ENCODE measurements at places on chromosomes 12 and 14.
A peak's percentile ranks its signal among the peaks of the same experiment; 100 is the strongest.

DNA sequence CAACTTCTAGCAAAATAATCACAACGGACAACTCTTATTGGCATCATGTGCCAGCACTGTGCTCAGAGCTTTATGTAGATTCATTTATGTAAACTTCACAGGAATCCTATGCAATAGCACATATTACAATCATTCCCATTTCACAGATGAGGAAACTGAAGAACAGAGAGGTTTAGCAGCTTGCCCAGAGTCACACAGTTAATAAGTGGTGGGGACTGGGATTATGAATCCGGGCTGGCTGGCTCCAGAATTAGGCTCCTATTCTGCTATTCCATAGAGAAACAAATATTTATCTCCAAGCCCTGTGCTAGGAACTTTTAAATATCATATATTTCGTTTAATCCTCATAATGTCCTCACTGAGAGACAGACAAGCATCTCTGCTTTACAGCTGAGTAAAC, 52.4 kb upstream of the OAS1 start:
- no peak for DNase-seq

DNA sequence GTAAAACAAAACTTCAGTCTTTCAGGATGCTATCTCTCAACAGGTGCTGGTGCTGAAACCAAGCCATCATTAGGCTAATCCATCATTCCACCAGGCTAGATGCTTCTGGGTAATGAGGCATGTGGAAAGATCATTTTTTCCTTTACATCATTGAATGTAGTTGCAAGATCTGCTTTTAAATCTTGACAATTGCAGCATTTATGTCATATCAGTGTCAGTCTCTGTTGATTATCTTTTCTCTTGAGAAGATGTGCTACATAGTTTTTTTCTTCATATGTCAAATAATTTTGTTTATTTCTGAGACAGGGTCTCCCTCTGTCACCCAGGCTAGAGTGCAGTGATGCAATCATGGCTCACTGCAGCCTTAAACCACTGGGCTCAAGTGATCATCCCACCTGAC, 16.2 kb upstream of the EXD2 start:
- no peak for DNase-seq

- DNase-seq, result no peak
These were observed 7.2 kb upstream of the FOXN3 start for GRCh38 chr14:89424241-89424640.

DNA sequence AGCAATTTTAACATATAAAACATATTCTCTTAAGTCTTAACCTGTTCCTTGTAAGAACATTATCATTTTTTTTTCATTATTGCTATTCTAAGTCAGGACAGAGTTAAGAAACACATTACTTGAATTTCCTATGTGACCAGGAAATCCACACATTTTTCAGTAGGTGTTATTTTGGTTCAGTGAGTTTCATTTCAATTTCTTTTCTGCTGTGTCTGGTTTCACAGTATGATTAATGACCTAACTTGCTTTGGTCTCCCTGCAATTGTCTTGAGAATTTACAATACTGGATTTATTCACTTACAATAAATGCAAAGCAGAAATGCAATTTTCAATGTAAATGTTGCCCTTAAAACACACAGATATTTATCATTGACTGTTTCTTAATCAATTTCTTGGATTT, 396.9 kb upstream of the TMTC1 start:
- DNase-seq, result no peak

DNA sequence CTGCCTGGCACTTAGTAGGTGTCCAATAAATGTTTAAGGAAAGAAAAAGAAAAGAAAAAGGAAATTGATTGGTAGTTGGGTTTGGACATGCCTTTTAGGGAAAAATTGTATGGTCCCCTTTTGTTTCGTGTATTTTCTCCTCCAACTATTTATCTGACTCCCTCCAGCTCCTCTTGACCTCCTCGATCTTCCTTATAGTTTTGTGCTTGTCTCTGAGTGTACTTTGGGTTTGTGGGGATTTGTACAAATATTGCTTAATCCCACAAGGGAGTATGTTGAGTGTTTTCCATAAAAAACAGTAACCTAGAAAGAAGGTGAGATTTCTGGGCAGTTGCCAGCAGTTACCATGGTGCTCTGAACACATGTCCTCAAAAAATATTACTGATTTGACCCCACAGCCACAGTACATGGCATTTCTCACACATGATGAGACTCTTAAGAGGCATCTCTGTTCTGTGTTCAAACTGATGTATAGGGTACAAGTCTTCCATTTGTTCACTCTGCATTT, 15.7 kb downstream of the PLEKHG7 start:
- DNase-seq, result no peak

GRCh38 chr14:32468955-32469354, 139.9 kb downstream of the AKAP6 start:
- peak; percentile 36 for DNase-seq

GRCh38 chr12:45938566-45938965, 51.8 kb downstream of the SCAF11 start:
- DNase-seq, result no peak

DNA sequence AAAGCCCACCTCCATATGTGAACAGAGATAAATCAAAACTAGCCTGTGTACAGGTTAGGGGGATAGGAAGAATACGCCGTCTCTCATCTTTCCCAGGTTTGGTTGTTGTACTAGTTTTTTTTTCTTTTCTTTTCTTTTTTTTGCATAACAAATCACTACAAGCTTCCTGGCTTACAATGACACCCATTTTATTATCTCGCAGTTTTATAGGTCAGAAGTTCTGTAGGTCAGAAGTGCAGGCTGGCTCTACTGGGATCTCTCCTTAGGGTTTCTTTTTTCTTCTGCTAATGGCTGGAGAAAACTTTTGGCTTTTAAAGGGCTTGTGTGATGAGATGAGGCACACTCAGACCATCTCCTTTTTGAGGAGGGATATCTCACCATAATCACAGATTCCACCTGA, 25.7 kb upstream of the CRY1 start:
- DNase-seq, result no peak

- no peak for DNase-seq
These were observed 83.6 kb downstream of the KSR2 start for GRCh38 chr12:117885211-117885610.

DNA sequence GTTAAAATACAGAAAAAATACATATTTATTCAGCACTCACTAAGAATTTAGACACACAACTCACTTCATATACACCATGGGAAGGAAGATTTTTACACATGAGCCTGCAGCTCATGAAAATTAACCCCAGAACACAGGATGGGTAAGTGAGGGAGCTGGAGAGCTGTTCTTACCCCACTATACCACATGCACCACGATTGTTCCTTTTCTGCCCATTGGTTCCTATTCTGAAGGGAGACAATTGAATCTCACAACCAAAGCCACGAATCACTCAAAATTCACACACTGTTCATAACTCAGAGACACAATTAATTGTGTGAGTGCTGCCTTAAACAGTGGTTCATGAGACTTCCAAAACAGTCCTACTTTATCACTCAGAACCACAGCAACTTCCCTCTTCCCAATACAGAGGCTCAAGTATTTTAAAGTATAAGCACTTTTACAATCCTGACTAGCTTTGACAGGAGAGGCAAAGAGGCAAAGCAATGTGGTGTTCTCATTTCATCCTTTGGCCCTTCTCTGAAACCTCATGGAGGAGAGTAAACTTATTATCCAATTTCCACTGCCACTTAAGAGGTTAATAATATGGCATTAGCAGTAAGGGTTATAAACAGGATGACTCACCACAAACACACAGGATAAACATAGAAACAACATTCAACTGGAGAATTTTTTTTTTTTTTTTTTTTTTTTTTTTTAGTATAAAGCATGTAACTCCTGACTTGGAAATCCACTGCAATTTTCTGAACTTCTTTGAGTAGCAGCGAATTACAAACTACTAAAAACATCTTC, 59.5 kb downstream of the ITPR2 start:
- DNase-seq, result no peak

DNA sequence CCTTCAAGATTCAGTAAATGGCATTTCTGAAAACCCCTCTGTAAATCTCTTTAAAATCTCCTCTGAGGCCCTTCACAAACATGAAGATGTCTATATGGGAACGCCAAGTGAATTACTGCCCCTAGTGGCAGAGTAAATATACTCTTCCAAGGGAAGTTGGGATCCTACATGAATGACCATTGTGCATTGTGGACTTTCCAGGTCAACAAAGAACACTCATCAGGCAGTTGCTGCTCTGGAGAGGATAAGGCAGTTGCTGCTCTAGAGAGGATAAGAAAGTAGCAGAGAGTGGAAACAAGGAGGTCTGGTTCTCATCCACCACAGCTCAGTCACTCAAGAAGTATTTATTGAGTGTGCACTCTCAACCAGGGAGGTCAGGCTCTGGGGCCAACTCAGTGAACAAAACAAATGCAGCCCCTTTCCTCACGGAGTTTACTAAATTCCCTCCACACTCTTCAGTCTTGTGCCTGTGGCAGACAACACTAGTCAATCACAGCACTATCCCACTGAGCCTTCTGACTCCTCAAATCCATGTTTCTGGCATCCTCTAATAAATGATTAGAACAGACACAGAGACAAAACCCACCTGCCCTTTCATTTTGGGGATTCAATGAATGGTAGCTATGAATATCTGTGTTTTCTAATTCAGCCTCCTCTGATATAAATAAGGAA, 52.9 kb downstream of the SVOP start:
- DNase-seq, result no peak

DNA sequence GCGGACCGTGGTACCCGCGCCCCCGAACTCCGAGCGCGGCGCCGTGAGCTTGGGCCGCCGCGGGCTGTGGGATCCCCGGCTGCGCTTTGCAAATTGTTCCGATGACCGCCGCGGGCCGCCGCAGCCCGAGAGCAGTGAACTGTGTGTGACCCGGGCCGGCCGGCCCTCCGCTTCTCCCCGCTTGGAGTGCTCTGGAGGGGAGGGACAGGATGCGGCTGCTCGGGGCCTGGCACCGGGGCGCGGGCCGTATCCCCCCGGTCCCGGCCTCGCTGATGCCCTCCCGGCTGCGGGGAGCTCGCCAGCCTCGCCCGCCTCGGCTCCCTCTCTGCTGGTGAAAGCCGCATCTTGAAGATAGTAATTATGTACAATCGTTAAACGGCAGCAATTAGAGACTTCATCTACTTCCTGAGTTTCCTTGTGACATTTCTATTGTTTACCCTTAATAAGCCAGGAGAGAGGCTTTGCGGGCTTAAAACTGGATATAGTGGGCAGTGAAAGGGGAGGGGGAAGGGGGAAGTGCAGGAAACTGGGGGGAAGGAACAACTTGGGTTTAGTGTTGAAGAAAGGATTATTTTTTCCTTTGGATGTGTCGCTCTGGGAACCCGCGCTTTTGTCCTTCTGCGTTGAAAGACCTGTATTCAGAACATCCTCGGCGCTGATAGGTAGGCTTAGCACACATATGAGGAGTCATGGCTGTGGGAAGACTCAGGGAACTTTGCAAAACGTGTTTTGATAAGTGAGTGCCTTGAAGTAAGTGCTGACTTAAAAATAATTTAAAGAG, 1.2 kb downstream of the PELI2 start:
- DNase-seq, result no peak

DNA sequence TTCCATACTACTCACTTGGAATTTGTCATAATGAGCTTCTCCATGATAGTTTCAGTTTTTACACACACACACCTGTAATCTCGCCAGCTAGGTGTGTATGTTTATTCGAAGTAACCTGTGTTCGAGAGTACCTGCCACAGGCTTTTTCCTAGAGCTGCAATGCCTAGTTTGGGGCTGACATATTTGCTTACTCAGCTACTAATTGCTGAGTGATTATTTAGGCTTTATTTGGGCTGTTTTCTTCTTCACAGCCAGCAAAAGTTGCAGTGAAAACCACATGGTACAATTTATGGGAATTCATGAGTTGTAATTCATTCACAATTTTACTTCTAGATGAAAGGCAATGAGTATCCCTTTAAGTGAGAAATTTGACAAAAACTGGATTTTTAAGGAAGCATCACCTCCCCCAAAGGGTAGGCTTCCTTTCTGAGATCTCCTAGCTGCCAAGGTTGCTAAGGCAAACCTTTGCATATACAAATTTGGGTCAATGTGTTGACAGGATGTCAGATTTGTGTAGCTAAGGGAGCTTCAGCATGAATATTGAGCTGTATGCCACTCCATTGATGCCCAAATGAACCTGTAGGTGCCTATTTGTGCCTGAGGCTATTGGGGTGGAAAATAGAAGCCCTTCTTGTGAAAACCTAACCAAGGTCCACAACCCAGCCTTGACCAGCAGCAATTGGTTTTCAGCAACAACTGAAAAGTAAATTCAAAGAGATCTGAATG, 108.7 kb upstream of the OTX2 start:
- DNase-seq, result no peak

DNA sequence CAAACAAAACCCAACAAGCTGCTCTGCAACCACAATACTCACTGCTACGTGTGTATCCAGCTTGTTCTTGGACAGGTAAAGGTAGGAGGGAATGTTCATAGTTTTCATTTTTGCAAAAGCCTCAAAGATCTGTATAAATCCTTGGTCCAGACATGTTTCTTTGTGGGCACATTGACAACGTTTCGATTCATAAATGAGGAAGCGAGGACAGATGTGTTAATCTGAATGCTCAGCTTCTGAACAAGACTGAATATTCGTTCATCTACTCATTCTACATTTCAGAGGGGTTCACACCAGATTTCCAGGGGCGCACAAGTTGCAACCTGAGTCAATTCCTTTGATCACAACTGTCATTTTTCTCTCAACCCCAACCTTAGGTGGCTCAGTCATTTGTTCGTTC, 134.4 kb downstream of the LLPH start:
- DNase-seq, result no peak

DNA sequence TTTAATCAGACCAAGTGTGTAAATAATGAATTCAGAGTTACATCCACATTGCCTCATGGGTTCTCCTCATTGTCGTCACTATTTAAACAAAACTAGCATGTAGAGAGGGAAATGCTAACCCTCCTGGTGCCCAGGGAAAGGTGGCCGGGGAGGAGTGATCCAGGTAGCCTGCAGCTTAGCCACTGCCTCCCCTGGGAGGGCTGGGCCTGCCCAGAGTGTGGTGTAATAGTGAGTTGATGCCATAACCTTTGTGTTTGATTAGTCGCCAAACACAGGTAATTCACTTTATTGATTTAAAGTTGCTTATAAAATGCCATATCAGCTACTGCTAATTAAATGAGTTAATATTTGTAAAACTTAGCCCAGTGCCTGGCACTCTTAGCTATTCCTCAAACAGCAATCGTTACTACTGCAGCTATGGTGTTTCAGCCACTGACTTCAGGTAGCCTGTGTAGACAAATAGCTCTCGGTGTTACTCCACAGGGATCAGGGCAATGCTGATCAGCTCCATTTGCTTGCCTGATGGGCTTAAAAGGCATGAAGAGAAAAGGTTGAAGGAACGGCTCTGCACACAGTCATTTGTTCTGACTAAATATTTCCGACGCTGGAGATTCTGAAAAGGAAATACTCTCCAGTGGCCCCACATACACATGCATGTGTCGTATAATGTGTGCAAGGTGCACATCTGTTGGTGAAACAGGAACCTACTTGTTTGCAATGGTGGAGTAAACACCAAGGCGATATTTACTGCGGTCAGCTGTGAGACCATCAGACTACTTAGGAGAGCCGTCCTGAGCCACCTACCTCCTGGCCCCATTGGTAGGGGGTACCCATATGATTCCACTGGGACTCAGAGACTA, 45.7 kb upstream of the PRMT8 start:
- DNase-seq, result no peak

DNA sequence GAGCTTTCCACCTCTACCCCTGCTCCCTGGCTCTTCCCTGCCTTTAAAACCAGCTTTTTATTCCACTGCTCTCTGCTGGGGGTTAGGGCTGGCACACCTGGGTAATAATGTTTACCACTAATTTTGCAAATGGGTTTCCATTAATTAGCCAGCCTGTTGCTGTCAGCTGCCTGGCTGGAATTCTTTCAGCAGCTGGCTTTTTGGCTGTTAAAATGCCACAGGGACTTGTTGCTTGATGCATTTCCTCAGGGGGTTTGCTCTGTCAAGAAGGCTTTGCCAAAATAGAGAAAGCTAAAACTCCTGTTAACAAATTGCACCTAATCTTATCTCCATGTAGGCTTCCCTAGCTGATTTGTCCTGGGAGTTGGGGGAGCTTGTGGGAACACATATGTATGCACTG, 51.8 kb upstream of the PSMC1 start:
- no peak for DNase-seq
